Activated naive CD8-positive, alpha-beta T cell treated with anti-CD3 and anti-CD28 coated beads, Interleukin-2, amount 10 ng/mL, durations not matched to agents 7 days and 5 days (primary cell): ENCODE measurements at places on chromosomes 16 and 17. TPM values are rescaled to one million over a fixed set of nuclear protein-coding genes. Genes with fewer than 3 reads are reported as not detected.

GAS2L2 gene
- 0.11 TPM for total RNA-seq

ZNF174 gene
- 16.0 TPM for total RNA-seq

KCNJ12 gene
- not detected for total RNA-seq

NPTX1 gene
- 2.8 TPM for total RNA-seq

KRT28 gene
- total RNA-seq, result not detected

SLC6A4 gene
- not detected for total RNA-seq

TBC1D26 gene
- 0.31 TPM for total RNA-seq
